Activated gamma-delta T cell (primary cell): ENCODE measurements at places on chromosomes 1 and 21.

- DNase-seq, result no peak
Observed at GRCh38 chr1:171600862-171601261, 21.2 kb upstream of the MYOCOS start.

DNA sequence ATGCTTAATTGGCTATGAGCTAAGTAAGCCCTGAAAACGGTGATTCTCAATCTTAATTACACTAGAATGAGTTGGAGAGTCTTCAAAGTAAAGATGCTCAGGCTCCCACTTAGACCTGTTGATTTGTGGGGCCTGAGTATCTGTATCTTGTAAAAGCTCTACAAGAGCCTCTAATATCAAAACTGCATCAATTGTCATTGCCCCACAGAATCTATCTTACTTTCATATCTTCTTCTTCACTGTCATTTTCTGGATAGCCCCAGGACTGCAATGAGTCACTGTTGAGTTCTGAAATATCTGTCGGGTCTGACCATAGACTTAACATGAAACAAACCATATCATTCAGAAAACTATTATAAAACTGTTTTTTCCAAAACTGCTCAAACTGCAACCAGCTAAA lies 102.8 kb upstream of the SERTAD4 start:
- DNase-seq, result no peak

DNA sequence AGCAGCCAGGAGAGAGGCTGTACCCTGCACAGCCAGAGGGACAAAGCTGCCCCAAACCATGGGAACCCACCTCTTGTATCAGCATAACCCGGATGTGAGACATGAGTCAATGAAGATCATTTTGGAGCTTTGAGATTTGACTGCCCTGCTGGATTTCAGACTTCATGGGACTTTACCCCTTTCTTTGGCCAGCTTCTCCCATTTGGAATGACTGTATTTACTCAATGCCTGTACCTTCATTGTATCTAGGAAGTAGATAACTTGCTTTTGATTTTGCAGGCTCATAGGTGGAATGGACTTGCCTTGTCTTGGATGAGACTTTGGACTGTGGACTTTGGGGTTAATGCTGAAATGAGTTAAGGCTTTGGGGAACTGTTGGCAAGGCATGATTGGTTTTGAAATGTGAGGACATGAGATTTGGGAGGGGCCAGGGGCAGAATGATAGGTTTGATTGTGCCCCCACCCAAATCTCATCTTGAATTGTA lies 616.2 kb downstream of the RWDD3 start:
- DNase-seq, result no peak

GRCh38 chr1:14543191-14543840 lies 55.2 kb upstream of the KAZN start:
- no peak for DNase-seq

- DNase-seq, result no peak
Observed at GRCh38 chr1:25433389-25434186, 2.9 kb downstream of the MACO1 start.

DNA sequence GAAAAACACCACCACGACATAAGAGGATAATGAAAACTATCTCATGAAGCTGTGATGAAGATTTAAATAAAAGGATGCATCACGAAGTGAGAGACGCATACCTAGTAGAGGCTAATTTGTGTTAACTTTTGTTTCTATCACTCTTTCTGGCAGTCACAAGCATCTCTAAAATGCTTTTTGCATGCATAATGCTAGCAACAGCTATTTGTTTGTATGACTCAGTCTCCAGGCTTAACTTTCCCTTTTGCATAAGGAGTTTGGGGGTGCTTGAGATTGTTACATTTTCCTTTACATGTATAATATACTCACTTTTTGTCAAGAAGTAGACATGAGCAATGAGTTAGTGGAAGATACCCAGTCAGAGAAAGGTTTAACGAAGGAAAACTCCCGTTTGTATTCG lies 385.4 kb downstream of the DISC1 start:
- no peak for DNase-seq

DNA sequence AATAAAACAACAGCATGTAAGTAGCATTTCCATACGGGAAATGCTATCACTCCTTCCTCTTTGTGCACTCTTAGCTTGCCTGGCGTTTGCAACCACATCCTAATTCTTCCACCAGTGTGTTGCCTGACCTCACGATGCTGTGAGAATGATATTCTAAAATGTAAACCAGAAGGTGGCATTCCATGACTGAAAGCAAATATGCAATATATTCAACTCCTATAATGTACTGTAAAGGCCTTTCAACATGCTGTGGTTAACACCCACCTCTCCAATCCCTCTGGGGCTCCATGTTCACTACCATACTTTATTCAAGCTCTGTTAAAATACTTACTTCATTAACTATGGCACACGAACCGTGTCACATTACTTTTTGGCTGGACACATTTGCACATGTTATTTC lies 420.6 kb upstream of the DEPDC1 start:
- no peak for DNase-seq

DNA sequence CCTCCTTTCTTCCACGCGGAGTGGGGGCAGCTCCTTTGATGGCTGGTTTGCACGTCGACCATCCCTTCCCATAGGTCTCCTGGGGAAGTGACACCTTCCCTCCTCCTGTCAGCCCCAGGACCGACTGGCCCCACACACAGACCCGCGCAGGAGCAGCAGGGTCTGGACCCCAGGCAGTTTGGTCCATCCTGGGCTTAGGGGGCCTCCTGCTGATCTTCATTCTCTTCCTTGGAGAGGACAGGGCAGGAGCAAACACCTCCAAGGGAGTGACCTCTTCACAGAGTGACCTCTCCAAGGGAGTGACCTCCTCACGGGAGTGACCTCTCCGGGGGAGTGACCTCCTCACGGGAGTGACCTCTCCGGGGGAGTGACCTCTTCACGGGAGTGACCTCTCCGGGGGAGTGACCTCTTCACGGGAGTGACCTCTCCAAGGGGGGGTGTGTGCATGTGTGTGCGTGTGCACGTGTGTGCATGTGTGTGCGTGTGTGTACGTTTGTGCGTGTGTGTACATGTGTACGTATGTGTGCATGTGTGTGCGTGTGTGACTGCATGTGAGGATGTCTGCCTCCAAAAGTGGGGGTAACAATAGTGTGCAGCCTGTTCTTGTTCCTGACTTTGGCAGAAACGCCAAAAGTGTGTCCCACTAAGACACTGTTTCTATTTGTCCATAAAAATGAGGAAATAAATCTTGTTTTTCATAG lies 29.8 kb downstream of the COL6A1 start:
- DNase-seq, result no peak

DNA sequence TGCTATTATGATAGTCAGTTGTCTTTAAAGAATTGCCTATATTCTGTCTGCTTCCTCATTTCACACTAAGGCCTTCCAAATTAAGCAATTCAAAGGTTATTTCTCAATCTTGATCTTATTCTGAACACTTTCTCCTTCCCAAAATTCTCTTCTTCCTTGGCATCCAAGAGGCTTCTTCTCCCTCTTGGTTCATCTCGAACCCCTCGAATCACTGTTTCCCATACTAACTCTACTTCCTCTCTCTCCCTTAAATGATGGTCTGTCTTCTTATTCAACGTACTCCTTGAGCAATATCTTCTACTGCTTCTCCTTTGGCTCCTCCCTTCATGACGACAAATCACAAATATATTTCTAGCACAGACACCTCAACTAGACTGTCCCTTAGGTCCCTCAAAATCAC lies 4.5 kb downstream of the COPA start:
- no peak for DNase-seq

GRCh38 chr1:94863297-94863911 lies 43.2 kb downstream of the SLC44A3 start:
- no peak for DNase-seq

- DNase-seq, result no peak
Observed at GRCh38 chr1:21956720-21957552, 19.8 kb upstream of the HSPG2 start.

- no peak for DNase-seq
Observed at GRCh38 chr1:44020464-44020863, 10.8 kb downstream of the SLC6A9 start.

GRCh38 chr1:57772580-57773195 lies 348.8 kb upstream of the DAB1 start:
- no peak for DNase-seq

DNA sequence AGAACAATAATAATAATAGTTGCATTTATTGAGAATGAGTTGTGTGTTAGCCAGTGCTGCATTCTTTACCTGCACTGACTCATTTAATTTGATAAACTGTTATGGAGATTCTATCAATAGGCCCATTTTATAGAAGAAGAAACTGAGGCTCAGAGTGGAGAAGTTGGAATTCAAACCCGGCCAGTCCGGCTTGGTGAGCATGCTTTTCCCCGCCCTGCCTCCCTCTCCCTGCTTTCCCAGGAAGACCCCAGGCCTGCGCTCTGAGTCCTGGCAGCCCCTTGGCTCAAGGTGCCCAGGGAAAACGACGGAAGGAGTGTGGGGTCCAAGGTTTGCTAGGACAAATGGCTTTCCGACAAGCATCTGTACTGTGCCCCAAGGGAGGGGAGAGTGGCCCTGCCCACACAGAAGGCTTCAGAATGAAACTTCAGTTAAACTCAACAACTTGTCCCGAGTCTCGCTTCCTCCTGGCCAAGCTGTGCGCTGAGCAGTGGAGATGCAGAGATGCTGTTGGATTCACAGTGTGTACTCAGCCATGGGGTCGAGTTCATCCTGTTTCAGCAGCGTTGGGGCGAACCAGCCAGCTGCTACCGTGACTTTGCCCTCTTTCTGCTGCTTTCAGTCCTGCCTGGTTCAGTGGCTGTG lies 23.3 kb upstream of the PADI6 start:
- DNase-seq, result no peak

- DNase-seq, result no peak
Observed at GRCh38 chr1:164667001-164667400, 108.0 kb downstream of the PBX1 start.

DNA sequence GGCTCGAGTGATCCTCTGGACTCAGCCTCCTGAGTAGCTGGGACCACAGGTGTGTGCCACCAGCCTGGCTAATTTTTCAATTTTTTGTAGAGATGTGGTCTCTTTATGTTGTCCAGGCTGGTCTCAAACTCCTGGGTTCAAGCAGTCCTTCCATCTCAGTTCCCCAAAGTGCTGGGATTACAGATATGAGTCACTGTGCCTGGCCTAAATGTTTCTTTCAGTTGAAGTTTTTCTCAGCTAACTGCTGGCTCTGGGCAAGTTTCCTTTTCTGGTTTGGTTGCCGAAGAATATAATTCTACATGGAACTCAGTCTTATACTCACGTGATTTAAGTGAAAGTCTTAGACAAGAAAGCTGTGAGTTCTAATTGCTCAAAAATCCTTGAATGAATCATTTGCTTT lies 57.0 kb downstream of the SASS6 start:
- no peak for DNase-seq

GRCh38 chr21:34864370-34865149 lies 184.5 kb downstream of the RUNX1 start:
- DNase-seq, result no peak

GRCh38 chr1:169368406-169368769 lies 393 bp downstream of the BLZF1 start:
- no peak for DNase-seq

DNA sequence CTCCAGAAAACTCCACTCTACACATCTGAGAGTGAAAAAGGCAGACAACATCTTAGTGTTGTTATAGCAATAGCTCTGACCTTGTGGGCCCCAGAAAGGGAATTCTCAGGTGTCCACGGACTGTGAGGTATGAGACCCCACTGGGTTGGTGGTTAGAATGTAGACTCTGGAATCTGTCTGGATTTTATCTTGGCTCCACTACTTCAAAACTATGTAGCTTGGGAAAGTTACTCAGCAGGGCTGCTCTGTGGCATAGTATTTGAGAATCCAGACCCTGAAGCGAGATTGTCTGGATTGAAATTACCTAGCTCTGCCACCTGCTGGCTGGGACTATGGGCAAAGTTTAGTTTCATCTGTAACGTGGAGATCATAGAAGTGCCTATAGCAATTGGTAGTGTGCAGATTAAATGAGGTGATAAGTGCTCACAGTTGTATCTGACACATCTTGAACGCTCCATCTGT lies 25.8 kb downstream of the PRDM2 start:
- no peak for DNase-seq

GRCh38 chr1:45772971-45773370 lies 22.5 kb upstream of the IPP start:
- DNase-seq, result no peak

DNA sequence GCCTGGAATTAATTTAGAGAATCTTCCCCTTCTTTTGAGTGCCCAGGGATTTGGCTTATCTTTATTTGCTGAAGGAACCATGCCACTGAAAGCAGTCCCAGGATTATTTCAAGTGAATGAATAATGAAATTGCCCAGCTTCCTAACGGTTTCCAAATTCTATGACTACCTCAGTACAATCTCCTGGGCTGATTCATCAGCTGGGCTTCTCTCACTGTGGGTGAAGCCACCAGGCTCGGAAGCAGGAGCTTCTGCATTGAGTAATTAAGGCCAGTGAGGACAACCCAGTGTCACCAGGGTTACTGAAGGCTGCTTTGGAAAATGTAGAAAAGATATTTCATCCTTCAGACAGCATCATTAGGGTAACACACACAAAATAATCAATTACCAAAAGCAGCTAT lies 169.8 kb downstream of the DAB1 start:
- DNase-seq, result no peak

- DNase-seq, result no peak
Observed at GRCh38 chr21:25334046-25334730, 273.1 kb downstream of the MRPL39 start.

DNA sequence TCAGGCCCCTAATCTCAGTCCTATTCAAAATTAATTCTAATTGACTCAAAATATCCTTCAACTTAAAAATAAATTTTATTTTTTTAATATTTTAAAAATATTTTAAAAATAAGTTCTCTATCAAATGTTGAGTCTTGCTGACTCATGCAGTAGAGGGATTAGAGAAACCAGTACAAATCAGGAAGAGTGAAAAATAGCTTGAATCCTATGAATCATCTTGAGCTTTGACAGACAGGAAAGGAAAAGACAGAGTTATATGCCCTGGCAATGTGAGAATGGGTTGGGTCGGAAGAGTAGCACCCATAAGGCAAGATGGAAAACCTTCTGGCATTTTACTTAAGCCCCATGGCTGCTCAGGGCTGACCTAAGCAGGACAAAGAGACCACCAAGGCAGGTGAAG lies 346.6 kb upstream of the RUNX1 start:
- no peak for DNase-seq

- no peak for DNase-seq
Observed at GRCh38 chr1:24294228-24294672, 24.9 kb upstream of the GRHL3 start.

DNA sequence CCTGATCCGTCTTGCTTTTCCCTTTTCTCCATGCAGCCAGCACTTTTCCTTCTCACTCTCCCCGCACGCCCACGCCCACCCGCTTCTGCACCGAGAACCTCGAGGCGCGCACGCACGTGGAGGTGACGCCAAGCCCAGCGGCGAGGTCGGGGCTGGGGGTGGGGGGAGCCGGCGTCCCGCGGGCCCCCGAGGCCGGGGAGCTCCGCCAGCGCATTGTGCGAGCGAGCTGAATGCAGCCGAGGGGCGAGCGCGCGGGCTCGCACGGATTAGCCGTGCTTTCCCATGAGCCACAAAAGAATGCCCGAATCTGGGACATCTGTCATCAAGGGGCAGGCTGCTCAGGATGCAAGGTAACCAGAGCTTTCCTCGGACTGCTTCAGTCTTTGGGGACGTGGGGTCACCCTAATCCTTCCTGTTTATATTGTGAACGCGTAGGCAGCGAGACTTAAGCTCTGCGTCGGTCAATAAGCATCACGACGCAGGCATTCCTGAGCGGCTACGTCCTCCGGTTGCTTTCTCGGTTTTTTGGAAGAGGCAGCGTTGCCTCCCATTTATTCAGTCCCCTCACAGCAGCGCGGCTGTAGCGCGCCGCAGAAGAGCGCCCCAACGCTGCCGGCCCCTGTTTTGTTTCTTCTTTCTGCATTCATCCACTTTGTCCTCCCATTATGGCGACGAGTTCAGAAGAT lies 67.3 kb upstream of the AKT3 start:
- no peak for DNase-seq
